ENCODE measurements at places on chromosomes 13 and 19.

GRCh38 chr13:99553033-99553432, 51.8 kb downstream of the TM9SF2 start:
- DNase-seq = no peak

DNA sequence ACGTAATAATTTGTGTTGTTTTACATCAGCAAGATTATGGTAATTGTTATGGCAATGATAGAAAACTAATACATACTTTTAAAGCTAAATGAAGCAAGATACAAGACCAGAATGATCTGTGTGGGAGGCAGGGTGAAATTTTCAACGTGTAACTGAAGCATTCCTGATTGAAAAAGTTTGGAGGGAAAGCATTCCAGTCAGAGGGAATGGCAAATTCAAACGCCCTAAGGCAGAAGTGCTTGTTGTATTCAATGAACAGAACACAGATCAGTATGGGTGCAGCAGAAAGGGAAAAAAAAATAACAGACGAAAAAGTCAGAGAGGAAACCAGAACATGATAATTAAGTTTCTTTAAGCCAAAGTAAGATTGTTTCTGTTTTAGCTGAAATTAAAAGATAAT, 928.5 kb upstream of the SLITRK1 start:
- DNase-seq = no peak

DNA sequence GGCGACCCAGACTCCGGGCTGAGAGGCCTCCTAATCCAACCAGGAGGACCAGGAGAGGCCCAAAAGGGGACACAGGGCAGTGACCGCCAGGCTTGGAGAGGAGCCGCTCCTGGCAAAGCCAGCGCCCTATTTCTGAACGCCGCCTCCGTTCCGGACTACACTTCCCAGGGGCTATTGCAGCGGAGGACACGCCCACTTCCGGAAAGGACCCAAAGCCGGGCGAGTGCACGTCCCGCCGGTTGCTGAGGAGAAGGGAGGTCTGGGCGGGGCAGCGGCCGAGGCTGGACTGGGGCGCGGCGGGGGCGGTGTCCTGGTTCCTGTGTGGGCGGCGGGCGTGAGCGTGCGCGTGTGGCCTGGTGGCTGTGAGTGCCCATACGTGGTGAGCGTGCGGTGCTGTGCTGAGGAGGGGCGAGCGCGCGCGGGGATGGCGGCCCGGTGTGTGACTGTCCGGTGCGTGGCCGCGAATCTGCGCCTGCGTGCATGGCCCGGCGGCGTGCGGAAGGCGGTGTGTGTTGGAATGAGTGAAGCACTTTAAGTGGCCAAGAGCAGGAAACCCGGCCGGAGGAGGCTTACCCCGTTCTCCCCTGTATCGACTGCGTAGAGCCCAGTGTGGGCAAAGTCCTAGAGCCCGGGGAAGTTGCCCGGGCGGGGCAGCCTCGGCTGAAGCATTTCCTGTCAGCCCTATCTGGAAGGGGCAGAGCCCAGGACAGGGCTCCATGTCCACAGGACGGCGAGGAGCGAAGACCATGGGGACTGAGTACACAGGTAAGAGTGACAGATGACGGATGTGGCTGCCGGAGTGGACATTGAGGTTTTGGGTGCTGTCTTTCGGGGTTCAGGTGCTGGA, at the start of gene ZNF470:
ZNF470 (plus strand) TSS at position 195 of the 847 bp plus-strand sequence. CDS start 2,844 bp downstream, outside the sequence.
- DNase-seq = peak; percentile 46

GRCh38 chr13:66375756-66376155, 854.4 kb downstream of the PCDH9 start:
- no peak for DNase-seq

DNA sequence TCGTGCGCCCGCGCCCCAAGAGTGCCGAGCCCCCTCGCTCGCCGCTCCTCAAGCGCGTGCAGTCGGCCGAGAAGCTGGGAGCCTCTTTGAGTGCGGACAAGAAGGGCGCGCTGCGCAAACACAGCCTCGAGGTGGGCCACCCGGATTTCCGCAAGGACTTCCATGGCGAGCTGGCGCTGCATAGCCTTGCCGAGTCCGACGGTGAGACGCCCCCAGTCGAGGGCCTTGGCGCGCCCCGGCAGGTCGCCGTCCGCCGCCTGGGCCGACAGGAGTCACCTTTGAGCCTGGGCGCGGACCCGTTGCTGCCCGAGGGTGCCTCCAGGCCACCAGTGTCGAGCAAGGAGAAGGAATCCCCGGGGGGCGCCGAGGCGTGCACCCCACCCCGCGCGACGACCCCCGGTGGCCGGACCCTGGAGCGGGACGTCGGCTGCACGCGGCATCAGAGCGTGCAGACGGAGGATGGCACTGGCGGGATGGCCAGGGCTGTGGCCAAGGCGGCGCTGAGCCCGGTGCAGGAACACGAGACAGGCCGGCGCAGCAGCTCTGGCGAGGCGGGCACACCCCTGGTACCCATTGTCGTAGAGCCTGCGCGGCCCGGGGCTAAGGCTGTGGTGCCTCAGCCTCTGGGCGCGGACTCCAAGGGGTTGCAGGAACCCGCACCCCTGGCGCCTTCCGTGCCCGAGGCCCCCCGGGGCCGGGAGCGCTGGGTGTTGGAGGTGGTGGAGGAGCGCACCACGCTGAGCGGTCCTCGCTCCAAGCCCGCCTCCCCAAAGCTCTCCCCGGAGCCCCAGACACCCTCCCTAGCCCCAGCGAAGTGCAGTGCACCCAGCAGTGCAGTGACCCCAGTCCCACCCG, 7.1 kb downstream of the DNASE2 start:
- no peak for DNase-seq

DNA sequence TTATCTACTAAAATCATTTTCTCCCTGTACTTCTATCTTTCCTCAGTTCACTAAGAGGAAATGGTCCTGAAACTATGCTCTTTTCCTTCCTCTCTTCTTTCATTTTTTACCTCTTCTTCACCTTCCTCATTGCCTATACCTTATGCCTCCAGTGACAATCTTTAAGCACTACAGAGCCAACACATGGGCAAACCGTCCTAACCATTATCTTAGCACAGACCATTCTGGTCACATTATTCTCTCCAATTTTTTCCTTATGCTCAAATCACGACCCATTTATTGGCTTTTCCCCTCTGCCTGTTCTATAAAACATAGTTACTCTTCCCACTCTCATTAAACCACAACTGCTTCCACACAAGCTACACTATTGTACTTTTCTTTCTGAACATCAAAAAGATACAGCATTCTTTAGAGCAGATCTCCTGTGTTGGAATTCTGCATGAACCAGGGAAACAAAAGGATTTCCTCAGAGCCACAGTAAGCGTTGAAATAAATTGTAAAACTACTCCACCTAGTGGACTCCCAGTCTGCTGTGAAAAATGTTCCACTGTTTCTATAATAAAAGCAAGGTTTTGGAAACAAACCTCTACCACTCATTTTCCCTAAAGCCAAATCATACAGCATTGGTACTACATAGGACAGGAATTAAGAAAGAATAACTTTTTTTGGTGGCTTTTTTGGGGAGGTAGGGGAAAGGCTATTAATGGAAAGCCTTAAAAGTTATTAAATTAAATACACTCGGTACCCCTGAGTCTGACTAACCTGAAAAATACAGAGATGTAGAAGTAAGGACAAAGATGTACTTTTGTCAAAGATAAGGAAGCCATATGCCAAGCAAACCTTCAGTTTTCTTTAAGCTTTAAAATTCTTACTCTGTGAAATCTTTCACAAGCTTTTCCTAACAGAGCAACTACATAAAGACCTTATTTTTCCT, 19.5 kb downstream of the NUFIP1 start:
- DNase-seq = no peak

GRCh38 chr13:26855921-26856320, 95.3 kb upstream of the GPR12 start:
- no peak for DNase-seq

GRCh38 chr19:9531933-9532332, 6.5 kb downstream of the ZNF426 start:
- no peak for DNase-seq

- no peak for DNase-seq
These were observed 104.6 kb downstream of the TEX26 start for GRCh38 chr13:31036731-31037695.

GRCh38 chr13:72150502-72150901, 283.5 kb upstream of the DACH1 start:
- no peak for DNase-seq

GRCh38 chr13:113005076-113005865, 36.3 kb downstream of the MCF2L start:
- no peak for DNase-seq

GRCh38 chr19:38942471-38943181, 11.9 kb downstream of the MRPS12 start:
- DNase-seq = no peak
